ENCODE measurements at places on chromosomes 3 and 15.

GRCh38 chr3:125186261-125186787 lies 26.2 kb downstream of the SLC12A8 start:
- DNase-seq = peak; percentile 55

- DNase-seq = no peak
These were observed 40.4 kb upstream of the CTNNB1 start for GRCh38 chr3:41158947-41159346.

DNA sequence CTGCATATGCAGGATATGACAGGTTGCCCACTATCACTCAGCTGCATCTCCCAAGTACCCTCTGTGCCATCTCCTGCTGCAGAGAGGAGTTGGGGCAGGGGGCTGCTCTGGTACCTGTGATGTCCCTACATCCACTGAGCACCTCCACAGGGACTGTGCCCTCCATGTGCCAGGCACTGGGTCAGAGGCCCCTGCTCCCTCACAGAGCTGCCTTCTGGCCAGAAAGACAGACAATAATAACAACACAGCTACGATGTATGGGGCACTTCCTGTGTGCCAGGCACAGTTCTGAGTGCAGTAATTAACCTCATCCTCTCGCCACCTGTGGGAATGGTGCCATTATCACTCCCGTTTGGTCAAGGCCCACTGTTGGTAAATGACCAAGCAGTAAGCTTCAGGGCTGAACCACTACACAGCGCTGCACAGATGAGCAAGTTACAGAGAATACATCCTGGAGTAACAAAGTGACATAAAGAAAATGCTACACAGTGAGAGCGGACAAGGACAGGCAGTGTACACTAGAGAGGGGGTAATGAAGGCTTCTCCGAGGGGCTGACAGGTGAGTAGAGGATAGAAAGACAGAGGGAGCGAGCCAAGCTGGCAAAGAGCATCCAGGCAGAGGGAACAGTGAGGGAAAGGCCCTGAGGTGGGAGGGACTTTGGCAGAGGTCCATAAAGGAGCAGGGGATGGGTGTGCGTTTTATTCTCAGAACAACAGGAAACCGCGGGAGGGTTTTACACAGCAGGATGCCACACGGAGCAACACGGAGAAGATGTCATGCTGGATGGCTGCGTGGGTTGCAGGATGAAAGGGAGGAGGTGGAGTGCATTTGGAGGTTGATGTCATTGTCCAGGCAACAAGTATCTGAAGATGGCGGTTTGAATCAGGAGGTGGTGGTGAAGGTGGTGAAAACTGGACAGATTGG lies 13.6 kb downstream of the WNT7A start:
- no peak for DNase-seq

GRCh38 chr15:75145027-75145841 lies 56.4 kb upstream of the C15orf39 start:
- no peak for DNase-seq

DNA sequence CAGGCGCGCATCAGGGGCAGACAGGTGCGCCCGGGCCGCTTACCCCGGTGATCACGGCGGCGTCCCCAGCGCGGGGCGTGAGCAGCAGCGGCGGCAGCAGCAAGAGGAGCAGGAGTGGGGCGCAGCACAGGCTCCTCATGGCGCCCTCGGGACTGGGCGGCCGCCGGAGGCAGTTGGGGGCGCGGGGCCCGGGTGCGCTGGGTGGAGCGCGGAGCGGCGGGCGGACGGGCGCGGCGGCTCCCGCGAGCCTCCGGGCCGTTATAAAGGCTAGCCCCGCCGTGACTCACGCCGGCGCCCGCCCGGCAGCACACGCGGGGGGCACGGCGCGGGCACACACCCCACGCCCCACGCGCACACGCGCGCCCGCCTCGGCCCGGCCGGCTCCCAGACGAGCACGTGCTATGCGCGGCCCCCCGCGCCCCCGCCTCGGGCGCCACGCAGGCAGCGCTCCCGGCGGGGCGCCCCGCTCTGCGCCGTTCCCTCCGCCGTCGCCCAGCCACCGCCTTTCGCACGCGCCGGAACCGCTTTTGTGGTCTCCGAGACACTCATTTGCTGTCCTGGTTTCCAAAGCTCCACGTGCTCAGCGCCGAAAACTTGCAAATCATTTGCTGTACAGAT lies at the start of gene PROK2:
Gene PROK2, minus strand, starts transcription at position 235 of the 618 bp plus-strand sequence. Its CDS starts 96 bp downstream, at position 139.
- peak; percentile 40 for DNase-seq

GRCh38 chr3:125683067-125683829 lies 88.0 kb upstream of the OSBPL11 start:
- DNase-seq = no peak

DNA sequence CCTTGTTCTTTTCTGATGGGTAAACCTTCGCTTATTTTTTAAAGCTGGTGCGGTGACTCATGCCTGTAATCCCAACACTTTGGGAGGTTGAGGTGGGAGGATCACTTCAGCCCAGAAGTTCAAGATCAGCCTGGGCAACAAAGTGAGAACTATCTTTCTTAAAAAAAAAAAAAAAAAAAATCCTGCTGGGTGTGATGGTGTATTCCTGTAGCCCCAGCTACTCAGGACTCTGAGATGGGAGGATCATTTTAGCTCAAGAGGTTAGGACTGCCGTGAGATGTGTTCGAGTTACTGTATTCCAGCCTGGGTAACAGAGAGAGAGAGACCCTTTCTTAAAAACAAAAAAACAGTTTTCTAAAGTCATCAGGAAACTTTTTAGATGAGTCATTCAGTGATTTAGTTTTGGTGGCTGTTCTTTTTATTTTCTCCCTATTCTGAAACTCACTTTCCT lies 37.7 kb downstream of the SLMAP start:
- no peak for DNase-seq

DNA sequence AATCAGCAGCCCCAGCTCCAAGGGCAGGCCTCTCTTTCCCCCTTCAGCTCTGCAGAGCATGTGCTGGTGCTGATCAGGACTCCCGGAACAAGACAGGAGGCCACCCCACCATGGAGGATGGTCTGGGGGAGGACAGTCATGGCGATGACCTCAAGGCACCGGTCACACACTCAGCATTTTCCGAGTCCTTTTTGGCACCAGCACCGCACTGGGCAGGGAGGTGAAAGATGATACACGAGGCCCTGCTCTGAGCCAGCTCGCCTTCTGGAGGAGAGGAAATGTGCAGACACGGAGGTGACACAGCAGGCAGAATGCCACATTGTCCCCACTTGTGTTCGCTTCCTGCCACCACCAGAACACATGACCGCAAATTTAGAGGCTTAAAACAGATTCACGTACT lies 61.8 kb upstream of the SEC61A1 start:
- no peak for DNase-seq

DNA sequence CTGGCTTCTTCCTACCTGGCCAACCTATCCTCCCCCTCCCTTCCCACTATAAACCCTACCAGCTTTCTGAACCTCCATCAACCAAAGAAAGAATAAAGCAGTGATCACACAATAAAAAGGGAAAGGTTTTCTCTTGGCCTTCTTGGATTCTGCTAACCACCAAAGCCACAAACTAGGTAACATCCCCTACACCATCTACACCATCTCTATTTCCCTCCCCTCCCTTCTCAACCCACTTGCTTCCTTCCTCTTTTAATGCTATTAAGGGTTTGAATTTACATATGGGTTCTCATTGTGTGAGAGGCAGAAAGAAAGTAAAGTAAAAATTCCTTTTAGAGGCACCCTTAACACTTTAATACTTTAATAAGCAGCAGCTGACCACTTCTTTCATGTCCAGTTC lies 25.8 kb upstream of the RSL24D1 start:
- DNase-seq = no peak

GRCh38 chr3:141250828-141251227 lies 19.2 kb downstream of the PXYLP1 start:
- no peak for DNase-seq

DNA sequence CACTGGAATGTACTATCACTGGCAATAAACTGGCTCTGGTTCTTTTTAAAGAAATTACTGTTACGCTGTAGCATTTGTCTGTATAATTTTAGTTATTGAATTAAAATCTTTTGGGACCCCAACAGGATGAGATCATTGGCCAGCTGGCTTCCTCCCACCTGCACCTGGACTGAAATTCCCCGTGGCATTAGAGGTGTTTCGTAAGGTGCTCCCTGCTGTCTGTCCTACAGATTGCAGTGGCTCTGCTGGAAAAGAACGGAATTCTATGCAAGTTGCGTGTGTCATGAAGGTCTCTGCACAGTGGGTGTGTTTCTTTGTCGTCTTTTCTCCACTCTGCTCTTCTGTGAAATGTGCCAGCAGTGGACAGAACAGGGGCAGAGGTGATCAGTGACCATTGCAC lies 383.4 kb downstream of the PTPRG start:
- no peak for DNase-seq

- DNase-seq = no peak
These were observed 12.5 kb upstream of the B3GALNT1 start for GRCh38 chr3:161117646-161118045.

DNA sequence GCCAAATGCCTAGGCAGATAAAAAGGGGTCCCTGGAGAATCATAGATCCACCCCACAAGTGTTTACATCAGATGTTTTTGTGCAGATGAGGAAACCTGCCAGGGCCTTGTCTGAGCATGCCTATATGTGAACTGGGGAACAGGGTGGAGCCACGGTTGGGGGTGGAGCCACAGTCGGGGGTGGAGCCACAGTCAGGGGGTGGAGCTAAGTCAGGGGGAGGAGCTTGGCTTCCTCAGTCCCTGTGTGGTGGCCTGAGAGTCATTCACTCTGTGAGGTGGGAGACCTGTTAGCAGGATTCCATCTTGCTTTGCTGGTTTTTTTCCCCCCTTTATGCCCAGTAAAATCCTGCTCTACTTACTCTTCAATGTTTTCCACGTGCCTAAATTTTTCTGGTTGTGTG lies 57.8 kb upstream of the TGFBR2 start:
- no peak for DNase-seq

- no peak for DNase-seq
These were observed 49.7 kb downstream of the GNB4 start for GRCh38 chr3:179401561-179401960.

GRCh38 chr15:68450192-68450591 lies 18.2 kb upstream of the ITGA11 start:
- DNase-seq = no peak

DNA sequence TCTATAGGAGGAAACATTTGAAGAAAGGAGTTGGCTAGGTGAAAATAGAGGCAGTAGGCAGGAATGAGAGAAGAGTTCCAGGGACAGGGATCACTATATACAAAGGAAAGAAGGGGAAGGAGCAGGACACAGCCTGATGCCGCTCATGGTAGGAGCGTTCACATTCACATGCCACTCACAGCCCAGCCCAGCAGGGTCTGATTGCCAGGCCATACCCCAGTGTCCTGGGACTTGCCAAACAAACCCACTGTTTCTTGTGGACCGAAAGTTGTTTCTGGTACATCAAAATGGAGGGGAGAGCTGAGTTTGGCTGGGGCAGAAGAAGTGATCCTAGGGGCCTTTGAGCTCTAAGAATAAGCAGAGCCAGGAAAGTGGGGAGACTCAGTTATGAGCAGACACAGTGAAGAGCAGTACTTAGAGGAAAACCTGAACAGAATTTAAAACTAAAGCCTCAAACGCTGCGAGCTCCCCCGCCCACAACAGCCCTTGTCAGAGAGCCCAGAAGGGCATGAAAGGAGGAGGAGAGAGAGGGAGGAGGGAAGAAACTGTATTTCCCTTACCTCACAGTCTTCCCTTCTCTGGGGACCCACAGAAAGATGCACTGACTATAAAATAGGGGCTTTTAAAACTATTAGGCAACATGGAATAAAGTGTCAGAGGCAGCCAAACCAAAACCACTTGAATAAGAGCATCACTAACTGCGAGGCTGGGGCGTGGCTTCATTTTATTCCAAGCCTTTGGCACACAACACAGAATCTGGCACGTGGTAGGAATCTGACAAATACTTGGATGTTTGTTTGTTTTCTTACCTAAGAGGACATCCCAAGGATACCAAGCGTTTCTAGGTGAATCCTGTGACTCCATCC lies 129.0 kb downstream of the RPL22L1 start:
- DNase-seq = no peak

- DNase-seq = no peak
These were observed 27.2 kb downstream of the VEPH1 start for GRCh38 chr3:157475921-157476414.

DNA sequence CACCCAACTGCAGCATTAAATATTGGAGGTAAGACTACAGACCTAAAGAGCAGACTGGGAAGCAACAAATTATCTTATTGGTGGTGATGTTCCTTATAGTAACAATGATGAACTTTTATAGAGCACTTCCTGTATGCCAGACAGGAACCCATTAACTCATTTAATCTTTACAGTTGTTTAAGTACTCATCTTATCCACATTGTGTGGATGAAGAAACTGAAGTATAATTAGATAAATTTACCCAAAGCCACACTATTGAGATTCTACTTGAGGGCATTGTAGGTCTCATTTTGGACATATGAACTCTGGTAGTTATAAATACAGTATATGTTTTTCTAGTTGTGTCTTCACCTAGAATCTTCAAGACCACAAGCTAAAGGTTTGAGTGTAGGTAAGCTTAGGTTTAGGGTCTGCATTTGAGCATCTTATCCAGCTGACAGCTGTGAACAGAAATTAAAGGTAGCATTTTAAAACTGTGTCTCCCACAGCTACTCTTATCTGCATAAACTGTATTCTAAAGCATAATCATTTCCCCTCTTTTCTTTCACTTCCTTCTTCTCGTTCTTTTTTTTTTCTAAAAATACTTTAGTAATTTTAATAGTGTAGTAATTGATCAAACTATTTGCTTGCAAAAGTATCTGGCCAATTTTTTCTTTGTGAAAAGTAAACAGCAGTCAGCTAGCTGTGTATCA lies 138.2 kb downstream of the UBE2E2 start:
- no peak for DNase-seq

GRCh38 chr3:98754483-98754882 lies 8.7 kb upstream of the ST3GAL6 start:
- DNase-seq = no peak

- DNase-seq = no peak
These were observed 817.0 kb downstream of the TUSC7 start for GRCh38 chr3:117526470-117527079.

DNA sequence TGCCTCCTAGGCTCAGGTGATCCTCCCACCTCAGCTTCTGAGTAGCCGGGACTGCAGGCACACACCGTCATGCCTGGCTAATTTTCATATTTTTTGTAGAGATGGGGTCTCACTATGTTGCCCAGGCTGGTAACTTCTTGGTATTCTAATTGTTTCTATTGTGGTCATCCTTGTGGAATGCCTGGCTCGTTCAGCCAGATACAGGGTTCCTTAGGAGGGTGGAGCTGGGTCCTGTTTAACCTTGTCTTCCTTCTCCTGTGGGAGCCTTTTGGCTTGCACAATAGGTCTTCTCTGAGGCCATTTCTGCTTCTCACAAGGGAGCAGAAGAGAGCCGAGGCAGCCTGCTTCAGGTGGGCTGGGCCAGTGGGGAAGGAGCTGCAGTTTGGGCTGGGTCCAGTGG lies 15.7 kb downstream of the PLEKHO2 start:
- DNase-seq = no peak

DNA sequence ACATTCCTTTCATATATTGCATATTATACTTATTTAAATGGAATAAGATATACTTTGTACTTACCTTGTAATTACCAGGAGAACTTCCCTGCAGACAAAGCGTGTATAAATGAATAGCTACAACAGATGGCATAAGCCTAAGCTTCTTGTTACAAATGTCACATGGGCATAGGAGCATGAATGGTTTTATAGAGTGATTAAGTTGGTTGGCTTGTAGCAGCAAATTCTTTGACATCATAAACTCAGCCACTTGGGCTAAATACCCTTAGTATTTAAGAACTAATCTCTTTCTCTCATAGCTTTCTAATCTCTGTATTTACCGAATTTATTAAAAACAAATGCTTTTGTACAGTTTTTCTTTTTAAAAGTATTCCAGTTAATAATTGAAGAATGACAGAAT lies at the start of gene UBAP1L:
Gene UBAP1L, minus strand, starts transcription at position 115 of the 400 bp plus-strand sequence. CDS start 8,985 bp downstream, outside the sequence.
- DNase-seq = no peak
